ENCODE measurements at places on chromosomes 7 and 10.

DNA sequence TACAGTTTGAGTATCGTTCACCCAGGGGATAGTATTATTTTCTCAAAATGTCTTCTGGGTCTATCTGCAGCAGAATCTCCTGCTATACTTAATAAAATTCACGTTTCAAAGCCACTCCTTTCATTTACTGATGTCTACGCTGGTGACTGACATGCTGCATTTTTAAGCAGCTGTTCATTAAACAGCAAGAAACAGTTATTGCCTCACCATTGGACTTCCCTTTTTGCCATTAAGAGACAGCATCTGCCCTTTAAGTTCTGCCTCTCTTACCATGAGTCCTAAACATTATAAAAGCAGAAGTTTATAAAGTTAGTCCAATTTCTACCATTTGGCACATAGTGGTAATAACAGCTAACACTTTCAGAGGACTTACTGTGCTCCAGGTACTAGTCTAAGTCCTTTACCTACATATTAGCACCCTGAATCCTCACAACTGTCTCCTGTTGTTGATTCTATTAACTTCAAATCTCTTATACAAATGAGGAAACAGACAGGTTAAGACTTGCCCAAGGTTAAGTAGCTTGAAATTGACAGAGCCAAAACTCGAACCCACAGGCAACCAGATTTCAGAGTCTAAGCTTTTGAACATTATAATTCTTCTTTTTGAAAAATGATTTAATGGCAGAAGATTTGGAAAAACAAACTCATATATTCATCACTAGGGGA, 169.5 kb downstream of the SNX13 start:
- DNase-seq: no peak

DNA sequence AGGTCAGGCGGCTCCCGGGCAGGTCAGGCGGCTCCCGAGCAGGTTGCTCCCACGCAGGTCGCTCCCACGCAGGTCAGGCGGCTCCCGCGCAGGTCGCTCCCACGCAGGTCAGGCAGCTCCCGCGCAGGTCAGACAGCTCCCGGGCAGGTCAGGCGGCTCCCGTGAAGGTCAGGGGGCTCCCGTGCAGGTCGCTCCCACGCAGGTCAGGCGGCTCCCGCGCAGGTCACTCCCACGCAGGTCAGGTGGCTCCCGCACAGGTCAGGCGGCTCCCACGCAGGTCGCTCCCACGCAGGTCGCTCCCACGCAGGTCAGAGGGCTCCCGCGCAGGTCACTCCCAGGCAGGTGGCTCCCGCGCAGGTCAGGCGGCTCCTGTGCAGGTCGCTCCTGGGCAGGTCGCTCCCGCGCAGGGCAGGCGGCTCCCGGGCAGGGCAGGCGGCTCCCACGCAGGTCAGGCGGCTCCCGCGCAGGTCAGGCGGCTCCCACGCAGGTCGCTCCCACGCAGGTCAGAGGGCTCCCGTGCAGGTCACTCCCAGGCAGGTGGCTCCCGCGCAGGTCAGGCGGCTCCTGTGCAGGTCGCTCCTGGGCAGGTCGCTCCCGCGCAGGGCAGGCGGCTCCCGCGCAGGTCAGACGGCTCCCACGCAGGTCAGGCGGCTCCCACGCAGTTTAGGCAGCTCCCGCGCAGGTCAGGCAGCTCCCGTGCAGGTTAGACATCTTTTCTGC, 30.7 kb downstream of the PTPRN2 start:
- no peak for DNase-seq

DNA sequence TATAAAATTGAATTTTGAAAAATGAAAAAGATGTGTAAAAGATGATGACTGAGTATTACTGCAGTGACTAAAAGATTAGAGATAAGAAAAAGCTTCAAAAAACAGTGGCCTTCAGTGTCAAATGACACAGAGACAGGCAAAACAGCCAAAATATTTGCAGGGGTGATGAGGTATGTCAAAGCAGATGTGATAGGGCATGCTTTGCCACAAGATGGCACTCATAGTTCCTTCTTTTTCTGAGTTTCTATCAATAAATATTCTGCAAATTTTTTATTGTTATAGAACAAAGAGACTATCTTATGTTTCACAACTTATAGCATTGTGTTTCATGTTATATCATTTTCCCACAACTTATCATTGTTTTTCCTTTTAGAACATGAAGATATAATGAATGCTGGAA, 344.1 kb upstream of the HPS1 start:
- DNase-seq: no peak

GRCh38 chr7:100033526-100033925, 16.0 kb upstream of the ZSCAN21 start:
- no peak for DNase-seq

DNA sequence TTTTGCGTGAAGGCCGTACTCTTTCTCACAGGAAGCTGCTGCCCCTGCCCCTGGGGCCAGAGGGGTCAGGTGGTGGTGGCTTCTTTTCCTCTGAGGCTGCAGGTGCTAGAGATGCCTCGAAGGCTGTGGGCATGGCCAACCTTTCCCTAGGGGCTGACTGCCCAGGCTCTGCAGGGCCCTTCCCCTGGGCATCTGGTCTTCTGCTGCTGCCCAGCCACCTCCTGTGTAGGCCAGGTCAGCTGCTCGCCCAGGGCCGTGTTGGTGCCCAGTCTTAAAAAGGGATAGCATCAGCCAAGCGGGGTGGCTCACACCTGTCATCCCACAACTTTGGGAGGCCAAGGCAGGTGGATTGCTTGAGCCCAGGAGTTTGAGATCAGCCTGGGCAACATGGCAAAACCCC, 114.3 kb downstream of the FAM53B start:
- no peak for DNase-seq

- no peak for DNase-seq
Observed at GRCh38 chr7:79619216-79619615, 165.7 kb upstream of the MAGI2 start.

- DNase-seq: no peak
Observed at GRCh38 chr7:143487566-143487965, 9.9 kb downstream of the TAS2R41 start.

DNA sequence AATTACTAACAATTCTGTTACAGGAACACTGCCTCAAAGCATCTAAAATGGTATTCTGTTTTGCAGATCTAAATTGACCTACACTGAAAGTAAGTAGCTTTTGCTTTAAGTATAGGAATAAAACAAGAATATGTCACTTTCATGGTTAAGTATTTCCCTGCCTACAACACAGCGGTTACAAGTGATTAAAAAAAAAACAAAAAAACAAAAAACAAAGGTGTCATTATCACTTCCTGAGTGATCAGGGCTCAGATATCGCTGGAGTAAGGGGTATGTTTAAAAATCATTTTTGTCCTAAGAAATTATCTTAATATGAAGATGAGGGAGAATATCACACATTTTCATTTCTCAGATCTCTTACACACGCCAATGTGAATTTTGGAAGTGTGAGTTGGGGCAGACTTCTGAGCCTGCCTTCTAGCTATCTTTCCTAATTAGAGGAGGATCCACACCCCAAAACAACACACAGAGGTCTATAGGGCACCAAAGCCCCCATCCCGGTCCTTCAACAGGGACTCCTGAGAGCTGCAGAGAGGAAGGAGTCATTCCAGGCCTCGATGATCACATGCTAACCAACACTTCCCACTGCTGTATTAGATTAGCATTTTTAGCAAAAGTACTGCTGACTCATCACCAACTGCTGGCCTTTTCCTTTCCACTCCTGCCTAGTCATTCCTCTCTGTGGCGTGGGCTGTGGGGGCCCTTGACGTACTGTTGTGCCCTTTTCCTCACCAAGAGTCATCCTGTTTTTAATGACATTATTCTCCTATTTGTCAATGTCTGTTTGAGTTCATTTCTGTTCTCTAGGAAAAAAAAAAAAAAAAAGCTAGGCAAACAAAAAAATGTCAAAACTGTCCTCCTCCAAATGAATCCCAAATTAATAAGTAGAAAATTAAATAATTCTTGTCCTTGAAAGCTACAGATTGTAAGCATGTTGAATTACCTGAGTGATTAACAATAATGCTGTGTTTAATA, 31.2 kb downstream of the PRTFDC1 start:
- peak; percentile 85 for DNase-seq

- no peak for DNase-seq
Observed at GRCh38 chr10:60818134-60818770, 40.0 kb downstream of the CDK1 start.

DNA sequence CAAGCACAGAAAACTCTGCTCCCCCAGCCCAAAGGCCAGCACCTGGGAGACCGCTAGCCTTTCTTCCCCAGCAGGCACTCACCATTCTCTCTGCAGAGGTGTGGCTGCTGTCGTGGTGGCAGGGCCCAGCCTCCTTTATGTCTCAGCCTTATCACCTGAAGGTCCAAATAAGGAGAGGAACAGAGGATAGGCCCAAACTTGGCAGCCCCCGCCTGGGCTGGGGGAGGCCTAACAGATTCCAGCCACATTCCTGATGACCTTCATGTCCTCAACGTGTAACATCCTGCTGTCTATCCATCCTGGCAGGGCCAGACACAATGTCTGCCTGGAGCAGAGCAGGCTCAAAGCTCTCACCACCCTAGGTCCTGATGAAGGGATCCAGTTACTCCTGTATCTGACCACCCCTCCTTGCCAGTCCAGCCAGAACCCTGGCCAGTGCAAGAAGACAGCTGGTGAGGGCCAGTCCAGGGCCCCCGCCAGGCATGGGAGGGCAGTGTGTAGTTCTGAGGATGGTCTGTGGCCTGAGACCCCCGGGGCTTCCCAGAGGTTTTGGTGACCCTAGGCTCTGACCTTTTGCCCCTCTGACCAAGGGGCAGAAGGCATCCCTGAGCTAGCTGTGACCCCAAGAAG, at the start of gene MYL7:
Gene MYL7, minus strand, starts transcription at position 112 of the 630 bp plus-strand sequence. Its CDS starts 27 bp downstream, at position 85.
- DNase-seq: no peak

- no peak for DNase-seq
Observed at GRCh38 chr7:71348821-71349681, 217.1 kb downstream of the GALNT17 start.

GRCh38 chr10:124168991-124169802, 75.8 kb upstream of the CHST15 start:
- no peak for DNase-seq

DNA sequence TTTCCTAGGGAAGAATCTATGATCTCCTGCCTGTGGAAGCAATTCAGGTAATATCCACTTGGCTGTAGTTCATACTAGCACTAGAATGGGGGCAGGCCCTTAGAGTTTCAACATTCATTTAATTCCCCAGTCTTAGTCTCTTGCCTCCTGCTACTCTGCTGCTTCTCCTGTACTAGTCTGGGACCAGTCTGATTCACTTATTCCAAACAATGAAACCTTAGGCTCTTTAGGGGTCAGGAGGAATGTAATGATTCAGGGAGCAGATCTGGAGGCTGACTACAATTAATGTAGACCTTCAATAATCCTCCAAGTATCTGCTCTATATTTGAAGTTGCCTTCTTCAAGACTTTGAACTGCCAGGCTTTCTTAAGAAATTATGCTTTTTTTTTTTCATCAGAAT, 101.8 kb downstream of the GNAT3 start:
- no peak for DNase-seq

DNA sequence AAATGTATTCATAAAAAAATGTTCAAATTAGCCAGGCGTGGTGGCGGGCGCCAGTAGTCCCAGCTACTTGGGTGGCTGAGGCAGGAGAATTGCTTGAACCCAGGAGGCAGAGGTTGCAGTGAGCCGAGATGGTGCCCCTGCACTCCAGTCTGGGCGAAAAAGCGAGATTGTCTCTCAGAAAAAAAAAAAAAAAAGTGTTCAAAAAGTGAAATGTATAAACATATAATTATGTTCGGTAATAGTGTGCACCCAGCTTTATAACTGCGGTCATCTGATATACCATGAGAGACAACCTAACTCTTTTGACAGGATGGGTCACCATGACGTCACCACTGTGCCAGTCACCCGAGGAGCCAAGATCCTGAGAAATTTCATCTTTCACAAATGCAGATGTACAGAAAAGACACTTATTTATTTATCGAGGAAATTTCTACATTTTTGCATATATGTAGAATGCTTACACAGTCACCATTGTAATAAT, 594 bp upstream of the RP9 start:
- DNase-seq: no peak
